ENCODE measurements at places on chromosomes 1 and 21. TPM values are rescaled to one million over a fixed set of nuclear protein-coding genes. Genes with fewer than 3 reads are reported as not detected.
A peak's percentile ranks its signal among the peaks of the same experiment; 100 is the strongest.

GRCh38 chr1:120178799-120179756, 2.8 kb upstream of the SEC22B start:
- peak; percentile 13 for DNase-seq

GRCh38 chr1:114755006-114755931, 2.5 kb downstream of the CSDE1 start:
- DNase-seq = no peak

- DNase-seq = no peak
Observed at GRCh38 chr1:40383488-40384412, 10.2 kb downstream of the SMAP2 start.

DNA sequence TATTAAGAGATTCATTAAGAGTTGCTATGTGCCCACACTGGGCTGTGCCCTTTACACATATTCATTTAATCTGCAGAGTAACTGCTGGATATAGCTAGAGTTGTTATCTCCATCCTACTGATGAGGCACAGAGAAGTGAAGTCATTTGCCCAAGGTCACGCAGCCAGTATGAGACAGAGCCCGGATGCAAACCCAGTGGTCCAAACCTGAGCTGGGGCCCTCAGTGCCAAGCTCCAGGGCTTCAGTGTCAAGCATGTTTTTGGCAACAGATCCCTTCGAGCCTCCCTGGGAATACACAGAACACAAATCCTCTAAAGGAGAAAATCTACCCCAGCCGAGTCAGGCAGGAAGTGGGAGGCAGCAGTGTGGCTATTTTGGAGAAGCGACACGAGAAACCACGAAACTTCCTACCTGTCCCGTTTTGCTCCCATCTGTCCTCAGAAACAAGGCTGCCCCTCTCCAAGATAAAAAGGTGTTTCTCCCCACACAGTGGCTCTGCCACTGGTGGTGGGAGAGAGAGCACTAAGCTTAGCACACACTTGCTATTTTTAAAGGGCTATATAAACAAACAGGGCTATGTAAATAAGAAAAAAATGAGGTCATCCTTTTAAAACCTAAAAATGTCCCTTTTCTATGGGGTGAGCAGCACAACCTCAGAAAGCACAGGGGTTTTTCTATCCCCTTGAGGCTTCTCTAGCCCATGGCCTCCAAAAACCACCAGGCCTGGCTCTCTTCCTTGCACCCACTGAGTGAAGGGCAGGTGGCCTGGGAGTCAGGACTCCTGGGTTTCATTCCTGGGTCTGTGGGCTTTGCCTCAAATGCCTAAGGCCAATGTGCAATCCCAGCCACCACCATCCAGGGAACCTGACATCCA, 138.6 kb upstream of the EDN2 start:
- DNase-seq = no peak

- DNase-seq = no peak
Observed at GRCh38 chr1:9066945-9067807, 2.3 kb downstream of the SLC2A5 start.

DNA sequence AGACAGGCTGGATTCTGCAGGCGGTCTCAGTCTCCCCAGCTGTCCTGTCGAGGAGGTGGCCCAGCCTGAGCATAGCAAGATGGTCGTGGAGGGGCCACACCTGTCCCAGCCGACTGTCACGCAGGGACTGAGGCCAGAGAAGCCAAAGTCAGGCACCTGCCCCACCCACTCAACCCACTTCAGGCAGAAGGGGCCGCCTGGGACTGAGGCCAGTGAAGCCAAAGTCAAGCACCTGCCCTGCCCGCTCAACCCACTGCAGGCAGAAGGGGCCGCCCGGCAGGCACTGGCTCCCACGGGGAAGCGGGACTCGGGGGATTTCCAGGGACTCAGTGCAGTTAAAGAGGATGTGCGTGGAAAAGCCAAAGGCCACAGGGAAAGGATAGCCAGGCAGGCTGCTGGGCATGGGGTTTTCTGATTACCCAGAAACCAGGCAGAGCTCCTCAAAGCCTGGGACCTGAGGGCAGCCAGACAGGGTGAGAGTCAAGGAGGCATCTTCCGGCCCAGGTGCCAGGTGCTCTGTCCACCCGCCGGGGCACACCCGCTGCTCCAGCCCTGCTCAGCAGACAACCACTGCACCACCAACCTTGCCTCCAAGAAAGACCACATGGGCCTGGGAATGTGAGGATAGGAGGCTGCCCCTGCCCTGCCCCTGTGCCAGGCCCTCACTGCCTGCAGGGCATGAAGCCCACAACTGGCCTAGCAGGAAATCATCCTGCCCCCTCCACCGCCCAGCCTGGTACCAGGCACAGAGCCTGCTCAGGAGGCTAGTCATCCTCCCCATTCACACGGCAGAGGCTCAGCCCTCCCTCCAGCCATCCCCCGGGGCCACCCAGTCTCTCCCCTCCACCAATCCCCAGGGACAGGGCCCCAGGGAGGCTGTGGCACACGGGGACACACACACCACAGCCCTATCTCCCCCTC, 41.0 kb downstream of the MEGF6 start:
- no peak for DNase-seq

DNA sequence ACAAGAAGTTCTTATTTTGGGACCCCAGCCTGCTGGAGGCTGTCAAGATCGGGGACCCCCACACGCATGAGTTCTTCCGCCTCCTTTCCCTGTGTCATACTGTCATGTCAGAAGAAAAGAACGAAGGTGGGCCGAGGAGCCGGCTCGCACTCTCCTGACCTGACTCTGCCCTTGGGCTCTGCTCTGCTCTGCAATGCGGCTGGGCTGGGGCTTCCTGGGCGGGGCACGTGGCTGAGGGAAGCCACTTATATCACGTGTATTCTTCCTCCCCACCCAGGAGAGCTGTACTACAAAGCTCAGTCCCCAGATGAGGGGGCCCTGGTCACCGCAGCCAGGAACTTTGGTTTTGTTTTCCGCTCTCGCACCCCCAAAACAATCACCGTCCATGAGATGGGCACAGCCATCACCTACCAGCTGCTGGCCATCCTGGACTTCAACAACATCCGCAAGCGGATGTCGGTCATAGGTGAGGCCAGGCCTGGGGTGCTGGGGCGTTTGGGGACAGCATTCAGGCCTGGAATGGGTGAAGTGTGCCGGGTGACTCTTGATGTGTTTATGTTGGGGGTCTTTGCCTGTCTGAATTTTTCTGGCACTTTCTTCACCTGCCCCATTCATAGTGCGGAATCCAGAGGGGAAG, 17.6 kb downstream of the ATP8B2 start:
- no peak for DNase-seq

- DNase-seq = no peak
Observed at GRCh38 chr1:234188454-234188792, 184.8 kb upstream of the COA6 start.

DNA sequence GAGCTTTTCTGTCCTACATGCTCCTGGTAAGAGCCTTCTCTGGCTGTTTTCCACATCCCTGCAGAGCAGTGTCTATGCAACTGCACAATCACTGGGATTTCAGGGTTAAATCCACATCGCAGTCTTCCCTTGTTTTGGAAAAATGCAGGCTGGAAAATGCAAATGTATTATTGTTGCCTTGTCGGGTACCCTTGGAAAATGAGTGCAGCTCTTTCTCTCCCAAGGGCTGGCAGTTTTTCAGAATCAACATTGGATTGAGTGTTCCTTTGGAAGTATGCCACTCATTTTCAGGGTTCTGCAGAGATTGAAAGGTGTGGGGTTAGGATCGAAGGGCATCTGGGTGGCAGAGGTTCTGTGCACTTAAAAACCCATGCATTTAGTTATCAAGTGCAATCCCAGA, 3.2 kb downstream of the NOS1AP start:
- no peak for DNase-seq

DNA sequence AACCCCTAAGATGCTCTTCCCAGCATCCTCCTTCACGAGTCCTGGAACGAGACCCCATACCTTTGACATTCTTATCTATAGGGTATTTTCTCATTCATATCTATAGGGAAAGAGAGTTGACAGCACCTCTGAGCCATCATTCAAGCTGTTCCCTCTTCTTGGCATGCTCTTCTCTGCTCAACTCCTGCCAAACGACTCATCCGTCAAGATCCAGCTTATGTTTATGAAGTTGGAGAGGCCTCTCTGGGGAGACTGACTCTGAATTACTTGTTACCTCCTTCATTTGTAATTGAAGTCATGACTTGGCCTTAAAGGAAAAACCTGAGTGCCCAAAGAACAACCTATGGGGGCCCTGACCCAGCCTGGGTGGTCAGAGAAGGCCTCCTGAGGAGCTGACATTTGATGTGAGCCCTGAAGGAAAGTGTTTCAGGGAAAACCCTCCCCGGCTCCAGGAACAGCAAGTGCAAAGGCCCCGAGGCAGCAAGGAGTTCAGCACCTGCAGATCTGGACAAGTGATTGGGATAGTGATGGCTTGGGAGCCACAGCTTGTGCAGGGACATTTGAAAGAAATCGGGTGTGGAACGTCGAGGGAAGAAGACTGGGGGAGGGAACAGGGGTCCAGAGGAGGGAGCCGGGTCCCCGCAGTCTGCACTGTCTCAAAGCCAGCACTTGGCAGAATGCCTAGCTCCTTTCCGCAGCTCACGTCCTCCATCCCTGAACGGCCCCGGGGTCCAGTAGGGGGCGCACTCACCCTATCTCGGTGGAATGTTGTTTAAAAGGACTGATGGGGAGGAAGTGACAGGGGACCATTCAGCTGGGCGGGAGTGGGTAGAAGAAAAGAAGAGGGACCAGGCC, 14.0 kb upstream of the CDA start:
- no peak for DNase-seq

- DNase-seq = no peak
Observed at GRCh38 chr1:19605967-19606366, 38.1 kb upstream of the NBL1 start.

GRCh38 chr1:1959840-1960479, 40.9 kb upstream of the TMEM52 start:
- DNase-seq = peak; percentile 86

- no peak for DNase-seq
Observed at GRCh38 chr21:45547545-45547900, 5.3 kb upstream of the SLC19A1 start.

DNA sequence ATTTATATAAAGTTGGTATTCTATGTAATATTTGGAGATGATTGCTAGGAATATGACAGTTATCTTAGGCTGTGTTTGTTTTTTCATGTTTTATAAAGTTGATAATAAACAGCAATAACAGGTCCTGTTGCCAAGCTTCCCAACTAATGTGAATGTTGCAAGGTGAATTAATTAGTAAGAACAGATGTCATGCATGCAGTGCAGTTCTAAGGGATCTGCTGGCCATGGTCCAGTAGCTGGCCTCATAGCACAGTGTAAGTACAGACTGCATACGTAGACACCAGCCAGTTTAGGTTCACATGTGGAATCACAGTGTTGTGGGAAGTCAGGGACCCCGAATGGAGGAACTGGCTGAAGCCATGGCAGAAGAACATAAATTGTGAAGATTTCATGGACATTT, 478.2 kb downstream of the NEGR1 start:
- no peak for DNase-seq

GRCh38 chr1:50373532-50373931, 49.7 kb downstream of the DMRTA2 start:
- no peak for DNase-seq

DNA sequence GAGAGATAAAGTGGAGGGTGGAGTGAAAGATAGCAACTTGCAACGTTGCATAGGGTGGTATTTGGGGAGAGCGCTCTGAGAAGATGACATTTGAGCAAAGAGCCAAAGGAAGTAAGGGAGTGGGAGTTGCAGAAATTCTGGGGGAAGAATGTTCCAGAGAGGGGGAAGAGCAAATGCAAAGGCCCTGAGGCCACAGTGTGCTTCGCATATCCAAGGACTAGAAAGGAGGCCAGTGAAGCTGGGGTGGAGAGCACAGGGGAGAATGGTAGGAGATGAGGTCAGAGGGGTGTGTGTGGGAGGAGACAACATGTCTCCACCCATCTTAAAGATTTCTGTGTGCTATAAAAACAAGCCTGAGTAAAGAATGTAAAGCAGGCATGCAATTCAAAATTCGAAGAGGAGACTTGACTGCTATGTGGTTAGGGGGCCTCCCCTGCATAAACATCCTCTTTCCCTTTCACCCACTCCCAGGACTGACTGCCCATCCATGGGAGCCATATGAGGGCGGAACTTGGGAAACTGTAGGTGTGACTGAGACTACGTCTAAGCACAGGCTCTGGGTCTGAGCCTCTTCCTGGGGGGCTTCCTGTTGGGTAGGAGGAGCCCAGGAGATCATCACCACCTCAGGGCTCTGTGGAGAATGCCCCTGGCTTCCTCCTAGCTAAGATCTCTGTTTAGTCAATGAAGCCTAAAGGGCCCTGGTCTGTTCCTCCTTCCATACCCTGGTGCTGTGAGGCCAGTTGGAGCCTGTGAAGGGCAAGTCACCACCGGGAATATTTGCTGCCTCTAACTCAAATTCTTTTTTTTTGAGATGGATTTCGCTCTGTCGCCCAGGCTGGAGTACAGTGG, 2.9 kb upstream of the CLIC4 start:
- no peak for DNase-seq

DNA sequence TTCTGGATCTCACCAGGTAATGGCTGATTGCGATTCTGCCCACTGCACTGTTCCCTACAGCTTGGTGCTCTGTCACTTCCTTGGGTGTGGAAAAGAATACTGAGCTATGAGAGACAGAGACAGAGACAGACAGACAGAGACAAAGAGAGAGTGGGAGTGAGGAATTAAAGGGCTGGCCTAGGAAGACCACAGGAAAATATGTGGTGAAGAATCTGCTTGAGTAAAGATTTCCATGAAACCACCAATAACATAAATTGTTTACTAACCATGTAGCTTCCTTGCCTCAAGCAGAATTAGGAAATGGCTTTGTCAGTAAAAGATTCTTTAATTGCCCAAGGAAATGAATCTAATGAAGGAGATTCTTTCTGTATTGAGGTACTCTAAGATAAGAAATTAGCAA, 54.4 kb downstream of the MPZL1 start:
- no peak for DNase-seq

DNA sequence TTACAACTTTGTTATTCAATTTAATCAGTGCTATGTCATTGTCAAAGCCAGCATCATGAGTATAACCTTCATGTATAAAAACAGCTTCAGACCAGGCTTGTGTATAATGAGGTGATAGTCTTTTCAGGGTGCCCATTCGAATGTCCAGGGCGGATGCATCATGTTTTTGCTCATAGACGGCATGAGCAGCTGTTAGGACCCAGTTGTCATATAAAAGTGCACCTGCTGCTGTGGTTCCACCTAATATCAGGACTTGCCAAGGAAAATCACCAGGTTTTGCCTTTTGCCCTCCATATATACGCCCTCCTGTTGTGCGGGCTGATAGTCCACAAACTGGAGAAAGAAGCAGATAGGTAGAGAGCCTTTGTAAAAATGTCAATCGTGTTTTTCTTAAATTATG, 14.9 kb downstream of the TARDBP start:
- DNase-seq = no peak

- no peak for DNase-seq
Observed at GRCh38 chr1:93036672-93037071, 42.4 kb upstream of the MTF2 start.

DNA sequence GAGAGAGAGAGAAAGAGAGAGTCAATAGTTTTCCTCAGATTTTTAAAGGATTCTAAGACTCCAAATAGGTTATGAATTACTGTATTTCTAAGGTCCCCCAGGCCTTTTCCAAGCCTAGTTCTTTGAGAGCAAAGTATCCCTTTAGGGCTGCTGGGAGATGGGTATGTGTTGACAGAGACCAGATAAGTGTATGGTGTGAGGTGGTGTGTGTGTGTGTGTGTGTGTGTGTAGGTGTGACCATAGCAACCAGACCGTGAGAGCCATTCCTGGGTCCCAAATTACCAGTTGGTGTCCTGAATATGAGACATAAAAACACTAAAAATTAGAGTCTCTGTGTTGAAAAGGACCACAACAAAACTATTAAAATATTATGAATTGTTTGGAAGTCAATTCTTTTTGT, 41.7 kb upstream of the DNAJC6 start:
- DNase-seq = no peak

The CFAP74 gene
- 0.41 TPM for total RNA-seq

The ENTREP3 gene
- 2.9 TPM for total RNA-seq

The RGS1 gene
- total RNA-seq = 6.5 TPM

The EBNA1BP2 gene
- total RNA-seq = 57.5 TPM

The F13B gene
- not detected for total RNA-seq
